PC-3 (cell line): ENCODE measurements at places on chromosomes 2 and 18. TPM values are rescaled to one million over a fixed set of nuclear protein-coding genes. Genes with fewer than 3 reads are reported as not detected.

Gene LINC00305
- total RNA-seq: not detected in 2 replicates

Gene TACR1
- total RNA-seq: not detected in 2 replicates

Gene IL37
- total RNA-seq: 1.6 and 2.6 TPM in 2 replicates

Gene MROH2A
- not detected in 2 replicates for total RNA-seq

Gene UPP2
- not detected in 2 replicates for total RNA-seq

Gene SCTR
- not detected in 2 replicates for total RNA-seq

Gene RUFY4
- not detected in 2 replicates for total RNA-seq

Gene TNFAIP6
- total RNA-seq: not detected in 2 replicates

Gene ALK
- total RNA-seq: 0.81 and 0.87 TPM in 2 replicates

Gene NT5DC4
- 0.04 TPM in 1 of 2 replicates, not detected in the other for total RNA-seq

Gene G6PC2
- total RNA-seq: not detected in 2 replicates

Gene TSPYL6
- not detected in 2 replicates for total RNA-seq

Gene DYSF
- 13.0 and 18.8 TPM in 2 replicates for total RNA-seq

Gene DCAF17
- 7.4 and 11.1 TPM in 2 replicates for total RNA-seq

Gene AOX1
- 54.9 and 57.2 TPM in 2 replicates for total RNA-seq

Gene UNC50
- total RNA-seq: 18.4 and 26.0 TPM in 2 replicates

Gene NOSTRIN
- 0.69 and 1.1 TPM in 2 replicates for total RNA-seq

Gene AQP12B
- total RNA-seq: not detected in 2 replicates

Gene FBXO48
- total RNA-seq: 0.52 and 0.91 TPM in 2 replicates

Gene RRM2
- 229 and 282 TPM in 2 replicates for total RNA-seq

Gene DCDC2C
- not detected in 2 replicates for total RNA-seq

Gene TMEM247
- total RNA-seq: not detected in 2 replicates

Gene COLEC11
- total RNA-seq: 0.44 TPM in 1 of 2 replicates, not detected in the other

Gene DBI
- 197 and 273 TPM in 2 replicates for total RNA-seq

Gene SEMA4C
- 20.6 and 29.8 TPM in 2 replicates for total RNA-seq

Gene KCMF1
- total RNA-seq: 62.1 and 73.6 TPM in 2 replicates

Gene CNGA3
- total RNA-seq: not detected in 2 replicates

Gene QPCT
- not detected in 2 replicates for total RNA-seq

Gene GPR155
- 0.69 and 1.3 TPM in 2 replicates for total RNA-seq

Gene LAMA3
- total RNA-seq: 217 and 224 TPM in 2 replicates

Gene MC4R
- total RNA-seq: not detected in 2 replicates

Gene RIT2
- total RNA-seq: not detected in 2 replicates
